ENCODE measurements at places on chromosomes 6 and 20.

DNA sequence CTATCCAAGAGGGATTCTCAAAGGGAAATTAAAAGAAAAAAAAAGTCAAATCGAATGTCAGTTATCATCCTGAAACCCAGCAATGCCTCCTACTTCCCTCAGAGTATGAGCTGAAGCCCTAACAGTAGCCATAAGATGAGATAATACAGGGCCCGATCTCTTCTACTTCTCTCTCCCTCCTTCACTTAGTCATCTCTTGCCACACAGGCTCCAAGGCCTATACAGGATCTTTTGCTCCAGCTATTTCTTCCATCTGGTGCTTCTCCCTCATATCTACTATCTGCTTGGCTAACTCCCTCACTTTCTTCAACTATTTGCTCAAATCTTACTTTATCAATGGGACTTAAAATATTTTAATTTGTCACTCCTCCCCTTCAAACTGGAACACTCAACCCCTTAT is 215.3 kb downstream of the RNGTT start:
- no peak for DNase-seq

DNA sequence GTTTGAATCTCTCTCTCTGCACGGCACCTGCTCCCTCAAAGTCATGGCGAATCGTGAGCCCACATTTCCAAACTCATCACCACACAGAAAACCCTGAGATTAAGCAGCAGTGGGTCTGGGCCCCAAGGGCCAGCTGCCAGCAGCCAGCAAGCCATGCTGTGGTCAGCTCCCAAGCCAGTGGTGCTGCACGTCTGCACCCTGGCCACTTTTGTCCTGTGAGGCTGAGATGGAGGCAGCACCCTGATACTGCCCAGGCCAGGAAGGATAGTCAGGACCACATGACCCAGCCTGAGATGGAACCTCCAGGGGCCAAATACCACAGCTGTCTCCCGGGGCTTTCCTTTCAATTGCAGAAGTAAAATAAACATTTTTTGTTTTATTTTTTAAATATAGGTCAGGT is 93.9 kb downstream of the PRND start:
- DNase-seq: no peak

GRCh38 chr6:45433533-45434380 is 56.0 kb upstream of the SUPT3H start:
- no peak for DNase-seq

- no peak for DNase-seq
Observed at GRCh38 chr20:59770270-59770669, 163.2 kb downstream of the SYCP2 start.

DNA sequence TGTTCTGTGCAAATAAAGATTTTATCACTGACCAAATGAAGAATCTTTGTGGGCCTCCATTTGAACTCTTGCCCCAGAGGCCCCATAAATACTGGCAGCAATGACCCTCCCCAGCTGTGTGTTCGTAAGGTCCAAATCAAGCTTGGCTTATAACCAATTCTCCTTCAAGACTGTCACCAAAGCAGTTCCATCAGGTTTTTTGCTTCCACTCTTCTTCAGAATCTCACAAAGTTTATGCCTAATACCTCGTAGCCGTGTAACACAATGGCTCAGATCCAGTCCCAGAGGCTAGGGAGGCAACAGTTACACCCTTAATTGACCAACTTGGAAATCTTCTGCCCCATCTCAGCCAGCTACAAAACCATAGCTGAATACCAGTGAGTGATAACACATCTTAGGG is 120.5 kb downstream of the HIVEP2 start:
- no peak for DNase-seq

GRCh38 chr6:146295695-146296094 is 247.9 kb upstream of the RAB32 start:
- no peak for DNase-seq

DNA sequence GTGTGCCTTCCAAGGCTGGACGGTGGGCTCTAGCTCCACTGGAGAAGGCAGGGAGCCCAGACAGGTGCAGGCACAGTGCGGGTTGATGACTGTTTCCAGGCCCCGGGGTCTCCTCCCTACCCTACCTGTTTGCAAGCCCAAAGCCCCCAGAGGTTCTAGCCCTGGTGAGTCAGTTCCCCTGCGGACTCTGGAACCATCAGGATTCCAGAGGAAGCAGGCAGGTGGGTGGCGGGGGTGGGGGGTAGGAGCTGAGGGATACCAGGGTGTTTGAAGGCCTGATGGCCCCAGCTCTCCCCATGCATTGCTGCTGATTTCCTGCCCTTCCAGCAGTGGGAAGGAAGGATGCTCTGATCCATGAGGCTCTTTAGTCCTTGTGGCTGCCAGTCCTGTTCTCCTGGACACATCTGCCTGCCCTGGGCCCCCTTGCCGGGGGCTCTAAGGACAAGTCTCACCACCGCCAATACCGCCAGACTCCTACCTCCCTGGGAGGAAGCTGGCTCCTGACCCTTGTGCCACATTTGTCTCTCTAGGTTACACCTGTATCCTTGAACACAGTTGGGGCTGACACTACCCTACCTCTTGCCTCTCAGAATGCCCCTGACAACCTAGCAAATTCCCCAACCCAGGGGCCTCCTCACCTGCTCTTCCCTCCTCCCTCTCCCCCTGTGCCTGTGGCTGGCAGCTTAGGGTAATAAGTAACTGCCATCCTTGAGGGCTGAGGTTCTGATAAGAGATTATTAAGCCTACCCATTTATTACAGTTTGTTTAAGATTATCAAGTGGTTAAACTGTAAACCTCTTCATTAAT is 21.7 kb downstream of the KCNK5 start:
- no peak for DNase-seq

DNA sequence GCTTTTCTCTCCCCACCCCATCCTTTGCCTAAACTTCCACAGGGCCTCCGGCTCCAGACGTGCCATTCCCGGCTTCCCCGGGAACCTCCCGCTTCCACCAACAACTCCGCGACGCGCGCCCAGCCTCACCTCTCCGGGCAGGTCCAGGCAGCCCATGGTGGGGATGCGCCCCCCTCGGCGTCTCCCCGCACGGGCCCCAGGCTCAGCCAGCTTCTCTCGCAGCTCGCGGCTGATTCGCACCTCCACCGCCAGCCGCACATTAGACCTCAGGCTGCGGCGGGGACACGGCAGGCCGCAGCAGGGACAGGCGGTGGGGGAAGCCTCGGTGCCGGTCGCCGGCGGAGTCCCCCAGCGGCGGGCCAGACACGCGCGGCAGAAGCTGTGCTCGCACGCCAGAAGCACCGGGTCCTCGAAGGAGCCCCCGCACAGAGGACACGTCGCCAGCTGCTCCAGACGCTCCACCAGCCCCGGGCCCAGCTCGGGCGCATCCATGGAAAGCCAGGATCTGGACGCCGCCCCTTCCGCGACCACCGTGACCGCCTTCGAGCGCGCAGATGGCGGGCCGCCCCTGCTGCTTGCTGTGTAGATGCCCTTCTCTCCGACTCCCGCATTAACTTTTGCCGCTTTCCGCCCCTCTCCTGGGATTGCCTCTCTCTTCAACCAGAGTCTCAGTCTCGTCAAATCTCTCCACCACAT is at the start of gene RNF39:
TSS of gene RNF39 (minus strand) at position 676 of the 696 bp plus-strand sequence. CDS start at position 492, 184 bp downstream.
- no peak for DNase-seq

DNA sequence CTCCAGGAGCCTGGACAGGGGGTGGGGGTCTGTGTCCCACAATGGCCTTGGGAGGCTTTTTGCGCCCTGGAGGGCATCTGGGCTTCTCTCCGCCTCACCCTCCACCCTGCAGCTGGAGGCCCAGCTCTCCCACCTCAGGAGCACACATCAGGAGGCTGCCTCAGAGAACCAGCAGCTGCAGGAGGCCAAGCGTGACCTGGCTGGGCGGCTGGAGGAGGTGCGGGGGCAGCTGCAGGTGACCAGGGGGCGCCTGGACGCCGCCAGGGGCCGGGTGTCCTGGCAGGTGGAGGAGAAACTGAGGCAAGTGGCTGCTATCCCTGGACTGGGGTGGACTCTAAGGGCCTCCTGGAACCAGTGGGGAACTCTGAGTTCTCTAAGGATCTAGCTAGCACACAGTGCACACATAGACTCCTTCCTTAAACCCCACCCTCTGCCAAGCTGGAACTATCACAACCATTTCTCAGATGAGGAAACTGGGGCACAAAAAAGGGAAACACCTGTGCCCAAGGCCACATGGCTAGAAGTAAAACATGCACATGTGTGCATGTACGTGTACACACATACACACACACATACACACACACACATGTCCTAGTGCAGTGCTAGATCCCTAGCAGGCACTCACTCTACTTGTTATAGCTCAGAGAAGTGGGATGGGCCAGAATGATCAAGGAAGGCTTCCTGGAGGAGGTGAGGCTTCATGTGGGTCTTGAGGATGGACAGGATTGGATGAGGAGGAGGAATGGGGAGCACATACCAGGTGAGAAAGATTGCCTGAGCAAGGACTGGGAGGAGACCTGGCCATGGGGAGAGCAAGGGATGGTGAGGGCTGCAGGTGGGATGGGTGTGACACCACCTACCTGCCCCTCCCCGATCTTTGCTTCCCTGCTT is 22.9 kb downstream of the RAB44 start:
- DNase-seq: no peak

GRCh38 chr6:13830803-13831202 is 16.4 kb upstream of the MCUR1 start:
- no peak for DNase-seq

DNA sequence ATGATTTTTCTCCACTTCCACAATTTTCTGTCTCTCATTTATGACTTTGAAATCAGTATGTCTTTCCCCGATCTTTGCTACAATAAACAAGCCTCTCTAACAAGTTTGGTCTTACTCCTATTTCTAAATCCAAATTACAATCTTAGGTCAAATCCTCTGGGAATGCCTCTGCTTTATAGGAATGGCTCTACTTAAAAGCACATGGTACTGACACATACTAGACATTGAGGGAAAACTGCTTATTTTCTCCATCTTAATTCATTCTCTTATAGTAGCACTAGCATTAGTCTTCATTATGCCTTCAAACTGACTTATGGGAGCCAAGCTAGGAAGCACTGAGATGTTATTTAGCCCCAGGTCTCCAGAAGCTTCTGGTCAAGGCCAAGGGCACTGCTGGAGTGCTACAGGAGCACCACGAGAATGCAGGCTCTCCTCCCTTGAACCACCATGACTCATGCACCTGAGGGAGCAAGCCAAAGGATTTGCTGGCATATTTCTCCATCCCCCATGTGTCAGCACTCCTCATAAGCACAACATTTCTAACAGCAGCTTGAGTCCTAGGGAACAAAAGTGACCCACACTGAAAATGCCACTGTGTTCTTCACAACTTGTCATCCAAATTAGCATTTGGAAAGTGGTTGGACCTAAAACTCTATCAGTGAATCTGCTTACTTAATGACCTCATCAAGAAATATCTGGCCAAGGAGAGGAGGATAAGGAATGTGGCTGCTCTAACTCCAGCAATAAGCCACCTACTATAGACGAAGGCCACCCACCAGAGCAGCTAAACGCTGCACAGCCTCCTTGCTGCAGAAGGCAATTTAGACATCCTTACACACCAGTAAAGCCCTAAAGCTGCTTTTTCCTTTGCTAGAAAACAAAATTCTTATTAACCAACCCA is 156.8 kb upstream of the KCNQ5 start:
- DNase-seq: no peak

DNA sequence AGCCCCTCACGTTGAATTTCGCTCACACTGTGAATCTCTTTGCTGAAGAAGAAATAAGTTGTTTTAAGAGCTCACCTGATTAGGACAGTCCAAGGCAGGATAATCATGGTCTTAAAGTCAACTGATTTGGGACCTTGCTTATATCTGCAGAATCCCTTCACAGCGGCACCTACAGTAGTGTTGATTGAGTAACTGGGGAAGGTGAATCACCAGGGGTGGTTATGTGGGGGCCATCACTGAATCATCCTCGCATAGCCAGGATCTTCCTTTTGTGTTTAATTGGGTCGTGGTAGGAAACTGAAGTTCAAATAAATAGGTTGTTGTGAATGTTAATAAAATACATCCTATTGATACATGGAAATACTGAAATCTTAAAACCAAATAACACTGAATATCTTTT is 20.2 kb upstream of the MICA start:
- no peak for DNase-seq

DNA sequence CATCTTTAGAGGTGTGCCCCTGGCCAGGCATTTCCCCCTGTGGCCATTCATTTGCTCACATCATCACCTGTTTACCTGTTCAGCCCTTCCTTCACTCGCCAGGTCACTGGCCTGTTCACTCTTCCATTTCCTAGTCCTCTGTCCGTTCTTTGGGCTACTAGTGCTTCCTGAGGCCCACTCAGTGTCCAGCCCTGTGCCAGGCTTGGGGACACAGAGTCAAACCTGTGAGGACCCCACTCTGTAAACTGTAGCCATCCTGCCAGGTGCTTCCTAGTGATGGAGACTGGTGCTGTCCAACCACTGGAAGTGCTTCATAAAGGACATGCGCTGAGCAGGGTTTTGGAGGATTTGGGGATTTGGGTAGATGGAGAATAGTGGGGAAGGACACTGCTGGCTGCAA is 3.5 kb downstream of the DLGAP4 start:
- DNase-seq: no peak

GRCh38 chr6:117481278-117481925 is 1.1 kb upstream of the DCBLD1 start:
- DNase-seq: no peak

- no peak for DNase-seq
Observed at GRCh38 chr6:44649365-44650025, 262.0 kb downstream of the CDC5L start.

DNA sequence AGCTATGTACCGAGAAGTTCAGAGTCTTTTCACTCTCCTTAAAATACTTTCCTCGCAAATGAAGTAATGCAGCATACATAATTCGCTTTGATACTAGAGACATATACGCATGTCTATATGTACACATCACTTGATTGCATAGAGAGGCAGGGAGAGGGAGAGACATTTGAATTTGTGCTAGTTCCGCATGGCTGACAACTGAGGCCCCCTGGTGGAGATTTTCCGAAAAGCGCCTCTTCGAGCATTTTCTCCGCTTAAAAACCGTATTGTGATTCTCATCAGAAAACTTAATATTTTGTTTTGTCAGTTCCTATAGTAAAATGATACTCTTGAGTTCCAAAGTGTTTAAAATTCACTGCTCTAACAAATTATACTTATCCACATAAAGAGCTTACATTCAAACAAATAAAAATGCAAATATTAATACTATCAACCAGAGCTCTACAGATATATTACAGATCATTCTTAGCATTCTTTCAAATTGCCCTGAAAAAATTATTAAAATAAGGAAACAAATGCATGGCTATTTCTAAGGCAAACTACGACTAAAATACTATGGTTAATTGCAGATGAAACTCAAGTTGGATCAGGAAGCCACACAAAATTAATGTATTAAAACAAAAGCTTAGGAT is 637 bp downstream of the MYLK4 start:
- peak; percentile 46 for DNase-seq

DNA sequence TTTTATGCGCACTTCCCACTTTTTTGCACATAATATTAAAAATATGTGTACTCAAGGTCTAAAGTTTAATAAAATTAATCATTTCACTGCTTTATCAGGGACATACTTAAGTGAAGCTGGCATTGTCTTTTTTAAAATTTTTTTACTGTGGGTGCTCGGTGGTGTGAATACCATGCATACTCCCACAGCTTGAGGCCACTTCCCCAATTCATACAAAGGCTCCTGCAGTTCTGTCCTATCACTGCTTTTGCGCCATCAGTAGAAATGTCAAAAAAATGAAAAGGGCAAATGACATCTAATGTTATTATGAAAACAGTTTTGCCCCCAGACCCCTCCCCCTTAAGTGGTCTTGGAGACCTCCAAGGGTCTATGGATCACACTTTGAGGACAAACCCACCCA is 464.1 kb upstream of the ARID1B start:
- no peak for DNase-seq

- DNase-seq: no peak
Observed at GRCh38 chr6:62285612-62286469, at the start of gene KHDRBS2. Gene KHDRBS2 (minus strand): TSS chr6:62286225.

GRCh38 chr6:105981002-105981887 is 104.9 kb upstream of the PRDM1 start:
- DNase-seq: no peak
